ENCODE measurements at places on chromosomes 5 and 9.

GRCh38 chr5:69484891-69485290, 7.7 kb upstream of the OCLN start:
- no peak for DNase-seq

DNA sequence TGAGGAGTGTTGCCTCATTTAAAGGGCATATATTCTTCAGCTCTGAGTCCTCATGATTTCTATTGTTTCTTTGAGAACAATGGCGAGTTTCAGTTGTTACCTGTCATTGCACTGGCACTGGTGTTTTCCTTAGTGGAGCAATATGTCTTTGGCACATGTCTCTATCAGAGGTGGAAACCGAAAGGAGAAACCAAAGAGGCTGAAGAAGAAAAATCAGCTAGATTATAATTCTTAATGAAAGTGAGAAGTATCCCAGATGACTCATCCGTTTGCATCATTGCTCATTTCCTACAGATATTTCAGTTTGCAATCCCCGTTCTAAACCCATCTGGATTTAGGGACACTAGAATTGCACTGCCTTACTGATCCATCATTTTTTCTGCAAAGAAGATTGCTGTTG, 324.6 kb downstream of the TMEM232 start:
- DNase-seq, result no peak

- no peak for DNase-seq
Measured at GRCh38 chr5:82657033-82657699, 379.0 kb upstream of the RPS23 start.

DNA sequence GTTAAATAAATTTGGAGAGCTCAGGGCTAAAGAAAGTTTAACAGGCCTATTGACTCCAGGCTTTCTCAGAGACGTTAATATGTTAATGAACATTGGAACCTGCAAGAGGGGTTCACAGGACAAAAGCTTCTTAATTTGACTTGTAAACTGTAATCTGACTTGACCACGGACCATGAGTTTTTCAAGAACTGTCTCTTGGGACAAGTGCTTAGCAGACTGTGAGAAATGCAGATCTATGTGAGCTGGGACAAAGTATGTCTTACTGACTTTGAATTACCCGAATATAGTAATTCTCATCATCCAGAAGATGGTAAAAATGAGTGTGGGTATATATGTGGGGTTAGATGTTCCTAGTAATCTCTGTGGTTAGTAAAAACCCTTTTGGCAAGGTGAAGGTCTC, 186.6 kb downstream of the ATP10B start:
- DNase-seq, result no peak

- no peak for DNase-seq
Measured at GRCh38 chr5:76332102-76332501, 71.0 kb upstream of the IQGAP2 start.

DNA sequence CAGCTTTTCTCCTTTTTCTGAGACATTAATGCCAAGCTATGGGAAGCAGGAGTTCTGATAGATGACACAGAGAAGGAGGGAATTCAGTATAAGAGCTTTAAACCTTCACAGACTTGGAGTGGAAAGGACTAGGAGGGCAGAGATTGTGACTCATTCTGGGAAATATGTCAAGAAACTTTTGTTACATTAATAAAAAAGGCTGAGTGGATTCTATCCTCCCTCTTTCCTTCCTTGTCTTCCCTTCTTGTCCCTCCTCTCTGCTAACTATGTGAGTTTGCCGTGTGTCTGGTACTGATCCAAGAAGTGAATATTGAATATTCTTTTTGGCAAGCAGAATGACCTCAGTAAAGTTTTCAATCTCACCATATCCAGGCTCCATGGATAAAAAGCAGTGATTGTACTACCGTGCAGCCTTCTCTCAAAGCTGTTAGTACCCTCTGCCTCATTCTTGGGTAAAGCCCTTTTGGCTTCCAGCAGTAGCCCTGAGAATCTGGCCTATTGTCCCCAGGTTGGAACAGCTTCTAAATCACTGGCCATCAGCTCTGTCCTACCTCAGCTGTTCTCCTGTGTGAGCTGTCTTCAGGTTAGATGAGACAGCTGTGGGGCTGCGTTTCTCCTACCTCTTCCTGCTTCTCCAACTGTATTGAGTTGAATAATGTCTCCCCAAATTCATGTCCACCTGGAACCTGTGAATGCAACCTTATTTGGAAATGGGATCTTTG, 73.9 kb downstream of the ATG10 start:
- DNase-seq, result no peak

GRCh38 chr9:131854334-131854733, 114.5 kb upstream of the RAPGEF1 start:
- DNase-seq, result no peak

DNA sequence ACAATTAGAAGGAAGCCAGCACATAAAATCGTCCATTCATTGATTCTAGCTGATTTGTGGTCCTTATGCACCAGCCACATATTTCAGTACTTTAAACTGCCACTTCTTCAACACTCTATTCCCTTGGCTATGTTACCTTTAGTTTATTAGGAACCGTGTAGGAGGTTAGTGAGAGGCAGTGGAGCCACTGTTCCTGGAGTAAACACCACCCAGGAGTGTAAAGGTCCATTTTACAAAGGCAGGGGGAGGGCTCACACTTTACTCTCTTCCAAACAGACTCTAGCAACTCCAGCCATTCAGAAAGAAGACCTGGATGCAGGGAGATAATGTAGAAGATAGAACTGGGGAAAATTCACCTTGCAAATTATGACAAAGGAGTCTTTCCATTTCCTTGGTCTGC, 170.2 kb upstream of the RPS23 start:
- DNase-seq, result no peak

- DNase-seq, result no peak
Measured at GRCh38 chr5:157225469-157226422, 40.2 kb upstream of the CYFIP2 start.

- no peak for DNase-seq
Measured at GRCh38 chr5:42915306-42915866, 103.7 kb upstream of the SELENOP start.

DNA sequence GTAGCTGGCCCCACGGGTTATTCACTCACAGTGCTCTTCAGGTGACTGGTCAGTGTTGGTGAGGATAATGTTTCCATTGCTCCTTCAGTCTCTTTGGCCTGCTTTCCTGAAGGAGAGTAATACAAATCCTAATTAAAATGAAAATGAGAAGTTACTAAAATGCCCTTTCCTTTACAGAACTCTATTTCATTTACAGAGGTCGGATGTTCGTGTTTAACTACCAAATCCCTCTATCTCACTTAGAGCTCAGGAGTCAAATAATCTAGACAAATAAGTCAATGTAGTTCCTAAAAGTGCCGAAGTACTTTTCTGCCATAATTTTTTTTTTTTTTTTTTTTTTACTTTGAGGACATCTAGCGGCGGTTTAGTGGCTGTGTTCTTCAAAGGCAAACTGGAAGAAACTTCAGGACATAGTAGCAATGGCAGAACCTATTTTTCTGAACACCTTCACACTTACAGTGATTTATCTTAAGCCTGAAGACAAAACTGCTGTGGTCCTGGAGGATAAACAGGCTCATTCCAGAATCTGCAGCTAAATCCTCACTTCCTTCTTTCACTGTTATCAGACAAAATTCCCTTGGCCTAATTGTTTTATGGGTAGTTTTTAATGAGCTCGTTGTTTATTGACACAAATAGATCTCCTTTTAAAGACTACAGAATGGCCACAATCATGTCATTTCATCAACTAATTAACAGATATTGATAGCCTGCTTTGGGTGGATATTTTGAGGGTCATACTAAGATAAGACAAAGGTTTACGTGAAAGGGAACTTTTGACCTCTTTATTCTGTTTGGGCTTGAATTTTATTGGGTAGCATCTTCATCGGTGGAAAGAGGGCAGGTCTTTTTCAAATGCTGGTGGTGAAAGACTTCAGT, 207.6 kb upstream of the DMRTA1 start:
- no peak for DNase-seq

DNA sequence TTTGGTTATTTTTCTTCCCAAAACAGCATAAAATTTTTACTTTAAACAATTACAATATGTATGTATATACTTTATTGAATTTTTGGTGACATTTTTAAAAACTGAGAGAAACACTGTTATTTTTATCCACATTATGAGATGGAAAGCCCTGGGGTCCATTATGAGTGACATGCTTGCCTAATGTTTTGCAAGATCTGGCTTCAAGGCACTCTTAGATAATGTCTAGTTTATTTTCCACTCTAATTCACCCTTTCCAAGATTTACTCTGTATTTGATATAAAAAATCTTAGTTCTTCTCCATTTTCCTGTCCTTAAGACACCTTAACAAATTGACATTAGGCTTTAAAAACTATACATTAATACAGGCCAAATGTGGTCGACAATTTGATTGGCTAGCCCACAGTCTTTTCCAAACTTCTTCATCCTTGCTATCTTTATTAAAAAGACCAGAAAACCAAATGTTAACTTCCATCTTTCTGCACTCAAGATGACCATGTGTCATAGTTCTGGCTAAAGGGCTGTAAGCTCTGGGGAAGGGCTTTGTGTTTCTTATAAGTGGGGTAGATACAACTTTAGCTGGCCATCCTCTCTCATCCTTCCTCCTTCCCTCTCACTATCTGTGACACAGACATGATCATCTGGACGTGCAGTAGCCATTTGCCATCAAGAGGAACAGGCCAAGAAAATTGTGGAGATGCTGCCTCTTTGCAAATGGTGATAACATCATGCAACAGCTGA, 561.1 kb downstream of the PDE4D start:
- no peak for DNase-seq

DNA sequence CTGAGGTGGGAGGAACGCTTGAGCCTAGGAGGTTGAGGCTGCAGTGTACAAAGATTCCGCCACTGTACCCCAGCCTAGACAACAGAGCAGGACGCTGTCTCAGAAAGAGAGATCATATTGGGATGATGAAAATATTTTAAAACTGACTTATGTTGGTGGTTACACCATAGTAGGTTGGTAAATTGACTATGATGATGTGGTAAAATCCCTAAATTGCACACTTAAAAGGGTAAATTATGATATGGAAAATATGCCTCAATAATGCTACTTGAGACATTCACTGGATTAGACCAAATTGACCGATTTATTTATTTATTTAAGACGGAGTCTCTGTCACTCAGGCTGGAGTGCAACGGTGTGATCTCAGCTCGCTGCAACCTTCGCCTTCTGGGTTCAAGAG, 21.9 kb upstream of the TOR1B start:
- no peak for DNase-seq

- DNase-seq, result no peak
Measured at GRCh38 chr5:124453221-124454051, 293.0 kb downstream of the ZNF608 start.

GRCh38 chr9:131625790-131626670, 80.7 kb downstream of the PRRT1B start:
- no peak for DNase-seq

- DNase-seq, result peak; percentile 8
Measured at GRCh38 chr9:4117835-4118610, 181.8 kb downstream of the GLIS3 start.

DNA sequence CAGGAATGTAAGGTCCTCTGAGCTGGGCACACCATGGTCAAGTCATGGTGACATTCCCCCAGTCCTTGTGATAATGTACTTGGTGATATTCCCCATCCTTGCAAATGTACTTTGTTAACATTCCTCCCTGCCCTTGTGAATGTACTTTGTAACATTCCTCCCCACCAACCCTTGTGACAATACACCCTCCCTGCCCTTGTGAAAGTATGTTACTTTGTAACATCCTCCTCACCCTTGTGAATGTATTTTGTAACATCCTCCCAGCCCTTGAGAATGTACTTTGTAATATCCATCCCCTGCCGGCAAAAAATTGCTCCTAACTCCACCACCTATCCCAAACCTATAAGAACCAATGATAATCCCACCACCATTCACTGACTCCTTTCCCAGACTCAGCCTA, 53.3 kb downstream of the RAPGEF6 start:
- no peak for DNase-seq

DNA sequence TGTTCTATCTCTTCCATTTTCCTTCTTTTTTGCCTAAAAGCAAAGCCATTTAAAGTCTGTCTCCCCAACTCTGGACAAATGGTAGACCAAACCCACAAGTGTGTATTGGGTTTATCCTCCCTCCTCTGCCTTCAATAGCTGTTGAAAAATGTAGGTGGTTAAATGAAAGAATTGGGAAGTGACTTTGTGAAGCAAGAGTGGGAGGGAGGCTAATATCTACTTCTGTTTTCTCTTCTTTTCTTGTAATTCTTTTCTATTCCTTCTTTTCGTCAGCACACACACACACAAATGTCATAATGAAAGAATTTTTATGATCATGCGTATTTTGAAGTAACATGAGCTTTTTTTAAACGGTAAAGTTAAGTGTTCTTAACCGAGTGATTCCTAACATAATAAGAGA, 3.8 kb downstream of the CCDC152 start:
- DNase-seq, result no peak

- DNase-seq, result peak; percentile 98
Measured at GRCh38 chr9:37465249-37466036, at the start of gene ZBTB5. Gene ZBTB5, minus strand, starts transcription at chr9:37465450. Its CDS starts 22,899 bp downstream, at chr9:37442551.

GRCh38 chr9:111056538-111056937, 18.3 kb upstream of the LPAR1 start:
- DNase-seq, result no peak

- peak; percentile 25 for DNase-seq
Measured at GRCh38 chr5:1380011-1380817, 35.3 kb upstream of the CLPTM1L start.

DNA sequence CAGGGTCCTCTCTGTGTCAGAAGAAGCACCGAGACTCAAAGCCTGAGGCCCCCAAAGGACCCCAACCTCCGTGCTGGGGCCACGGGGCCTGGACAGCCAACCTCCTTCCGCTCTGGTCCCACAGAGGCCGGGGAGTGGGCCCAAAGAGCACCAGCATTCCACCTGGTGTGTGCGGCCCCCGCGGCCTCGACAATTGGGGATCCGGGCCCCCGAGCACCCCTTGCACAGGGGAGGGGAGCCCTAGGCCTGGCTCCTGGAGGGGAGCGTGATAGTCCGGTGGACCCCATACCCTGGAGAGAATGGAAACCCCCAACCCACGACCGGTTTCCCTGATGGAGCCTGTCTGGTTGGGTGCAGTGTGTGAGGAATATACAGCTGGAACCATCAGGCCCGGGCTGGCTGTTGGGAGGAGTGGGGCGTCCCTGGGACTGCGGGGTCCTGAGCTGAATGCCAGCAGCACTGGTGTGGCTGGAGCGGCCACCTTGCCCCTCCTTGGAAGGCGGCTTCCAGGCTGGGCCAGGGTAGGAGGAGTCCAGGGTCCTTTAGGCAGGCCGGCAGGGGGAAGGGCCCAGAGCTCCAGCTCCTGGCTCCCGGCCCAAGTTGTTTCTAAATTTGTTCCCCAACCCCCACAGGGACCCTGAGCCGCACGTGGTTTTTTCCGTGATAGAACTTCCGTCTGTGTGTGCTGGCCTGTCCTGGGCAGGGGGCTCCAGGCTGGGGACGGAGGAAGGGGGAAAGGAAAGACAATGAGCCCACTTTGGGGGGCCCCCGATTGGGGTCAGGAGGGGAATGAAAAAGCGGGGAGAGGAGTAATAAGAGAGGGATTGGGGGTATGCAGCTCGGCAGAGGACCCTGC, 825 bp upstream of the TOR4A start:
- DNase-seq, result no peak

DNA sequence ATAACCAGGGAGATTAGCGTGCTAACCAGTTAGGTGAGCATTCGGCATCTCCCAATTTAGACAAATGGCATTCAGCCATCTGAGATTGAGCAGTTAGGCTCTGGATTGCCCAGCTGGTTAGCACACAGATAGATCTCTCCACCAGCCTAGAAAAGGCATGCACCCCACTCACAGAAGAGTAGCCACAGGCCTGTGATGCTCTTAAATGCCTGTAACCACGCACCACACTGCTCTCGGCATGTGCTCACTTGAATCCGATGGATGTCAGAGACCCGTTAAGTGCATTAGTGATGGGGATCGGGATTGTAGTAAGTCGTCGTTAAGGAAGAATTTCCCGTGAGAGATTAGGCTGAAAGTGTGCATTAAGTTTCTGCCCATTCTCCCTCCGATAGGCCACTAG, 23.0 kb downstream of the MARCHF6 start:
- no peak for DNase-seq
